NB4 (cell line): ENCODE measurements at places on chromosomes 6 and 20.

DNA sequence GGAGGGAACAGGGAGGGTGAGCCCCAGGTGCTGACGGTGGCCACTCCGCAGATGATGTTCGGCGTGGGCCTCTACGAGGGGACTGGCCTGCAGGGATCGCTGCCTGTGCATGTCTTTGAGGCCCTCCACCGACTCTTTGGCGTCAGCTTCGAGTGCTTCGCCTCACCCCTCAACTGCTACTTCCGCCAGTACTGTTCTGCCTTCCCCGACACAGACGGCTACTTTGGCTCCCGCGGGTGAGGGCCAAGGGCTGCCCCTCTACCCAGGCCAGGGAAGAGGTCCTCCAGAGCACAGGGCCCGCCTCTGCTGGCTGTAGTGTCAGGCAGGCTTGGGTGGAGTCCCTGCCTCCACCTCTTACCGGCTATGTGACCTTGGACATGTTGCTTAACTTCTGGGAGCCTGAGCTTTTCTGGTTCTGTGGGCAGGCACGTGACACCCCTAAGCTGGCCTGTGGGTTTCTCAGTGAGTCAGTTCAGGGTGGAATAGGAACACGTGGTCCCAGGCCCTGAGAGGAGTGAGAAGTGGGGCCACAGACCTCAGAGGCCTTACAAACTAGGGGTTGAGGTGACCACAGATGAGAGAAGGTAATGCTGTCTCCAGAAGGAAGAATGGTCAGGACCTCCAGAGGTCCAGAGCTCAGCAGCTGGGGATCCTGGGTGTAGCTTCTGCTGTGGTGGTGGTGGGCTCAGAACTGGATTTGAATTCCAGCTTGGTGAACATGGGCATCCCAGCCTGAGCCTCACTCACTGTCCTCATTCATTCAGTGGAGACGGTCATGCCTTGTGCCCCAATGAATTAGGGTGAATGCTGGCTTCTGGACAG lies 11.9 kb downstream of the PCIF1 start:
- peak; percentile 96 for DNase-seq

- DNase-seq: no peak
Measured at GRCh38 chr6:124872361-124873065, 89.7 kb upstream of the RNF217 start.

- no peak for DNase-seq
Measured at GRCh38 chr6:119339941-119340456, 9.6 kb downstream of the MAN1A1 start.

- peak; percentile 24 for DNase-seq
Measured at GRCh38 chr6:151958332-151958731, 150.8 kb downstream of the ESR1 start.

GRCh38 chr20:60116128-60116909 lies 158.1 kb downstream of the CDH26 start:
- DNase-seq: peak; percentile 63

- DNase-seq: peak; percentile 95
Measured at GRCh38 chr6:5030596-5031136, 26.8 kb upstream of the RPP40 start.

- peak; percentile 72 for DNase-seq
Measured at GRCh38 chr20:35145141-35145564, 2.0 kb downstream of the EDEM2 start.

DNA sequence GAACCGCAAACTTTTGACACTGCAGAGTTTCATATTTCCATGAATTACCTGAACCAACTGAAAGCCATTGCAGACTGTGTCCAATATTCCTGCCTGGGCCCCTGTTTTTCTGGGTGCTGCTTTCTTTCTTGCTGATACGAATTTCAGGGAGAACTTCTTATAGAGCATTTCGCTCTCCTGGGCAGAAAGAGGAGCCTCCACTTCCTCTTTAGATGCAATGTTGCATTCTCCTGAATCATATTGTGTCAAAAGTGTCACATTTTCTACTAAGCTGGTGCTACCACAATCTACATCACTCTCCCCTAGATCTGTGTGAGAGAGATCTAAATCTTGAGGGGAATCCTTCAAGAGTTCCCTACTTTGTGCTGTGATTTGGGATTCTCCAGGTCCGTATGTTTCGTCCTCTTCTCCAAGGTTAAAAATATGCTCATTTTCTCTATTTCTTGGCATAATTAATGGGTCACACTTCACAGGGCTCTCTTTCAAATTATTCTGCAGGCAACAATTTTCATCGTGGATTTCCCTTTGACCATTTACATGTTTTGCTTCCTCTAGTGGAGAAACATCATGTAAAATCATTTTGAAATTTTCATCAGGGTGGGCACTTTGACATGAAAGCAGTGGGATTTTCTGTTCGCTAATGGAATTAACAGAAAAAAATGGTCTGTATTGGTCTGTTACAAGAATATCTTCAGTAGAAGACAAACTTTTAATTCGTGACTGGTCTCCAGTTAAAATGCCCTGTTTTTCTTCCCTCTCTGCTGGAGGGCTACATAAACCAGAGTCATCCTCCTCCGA lies 102.3 kb downstream of the DST start:
- peak; percentile 66 for DNase-seq

DNA sequence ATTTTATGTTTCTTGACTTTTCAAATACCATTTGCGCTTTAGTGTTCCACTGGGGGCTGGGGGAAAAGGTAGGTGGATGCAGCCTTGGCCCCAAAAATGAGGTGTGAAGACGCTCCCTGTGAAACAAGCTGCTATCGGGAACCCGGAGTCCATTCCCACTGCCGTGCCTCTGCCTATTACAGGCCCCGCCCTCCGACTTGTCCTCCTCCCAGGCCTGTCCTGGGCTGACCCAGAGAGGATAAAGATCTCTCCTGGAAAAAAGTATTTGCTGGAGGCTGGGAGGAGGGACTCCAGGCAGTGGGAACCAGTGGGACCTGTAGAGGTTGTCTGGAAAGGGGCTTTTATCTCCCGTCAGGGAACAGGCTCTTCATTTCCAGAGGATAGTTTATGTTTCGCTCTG lies 215.0 kb downstream of the SLC24A3 start:
- DNase-seq: no peak

- DNase-seq: no peak
Measured at GRCh38 chr20:52236292-52236691, 44.7 kb upstream of the ZFP64 start.

GRCh38 chr6:44035621-44036020 lies 91.6 kb downstream of the MRPL14 start:
- peak; percentile 69 for DNase-seq

GRCh38 chr6:134119486-134119885 lies 67.1 kb upstream of the SLC2A12 start:
- DNase-seq: no peak

- DNase-seq: no peak
Measured at GRCh38 chr20:33838035-33838864, 27.1 kb downstream of the CHMP4B start.

GRCh38 chr6:128719786-128720185 lies 163.2 kb upstream of the LAMA2 start:
- DNase-seq: no peak

DNA sequence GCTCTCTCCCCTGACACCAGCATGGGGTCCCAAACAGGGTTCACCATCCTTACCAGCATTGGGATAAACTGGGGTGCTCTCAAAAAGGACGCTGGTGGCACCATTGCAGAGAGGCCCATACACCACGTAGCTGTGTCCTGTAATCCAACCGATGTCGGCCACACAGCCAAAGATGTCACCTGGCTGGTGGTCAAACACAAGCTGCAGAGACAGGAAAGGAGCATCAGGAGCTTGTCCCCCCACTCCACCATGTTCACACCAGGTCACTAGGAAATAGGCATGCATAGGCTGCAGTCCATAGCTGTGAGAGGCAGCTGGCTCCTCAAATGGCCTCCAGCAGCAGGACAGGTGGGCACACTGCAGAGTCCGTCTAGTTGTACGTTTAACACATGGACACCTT lies 28.8 kb upstream of the APMAP start:
- DNase-seq: no peak

GRCh38 chr6:136439514-136440190 lies 110.6 kb downstream of the MAP7 start:
- no peak for DNase-seq

DNA sequence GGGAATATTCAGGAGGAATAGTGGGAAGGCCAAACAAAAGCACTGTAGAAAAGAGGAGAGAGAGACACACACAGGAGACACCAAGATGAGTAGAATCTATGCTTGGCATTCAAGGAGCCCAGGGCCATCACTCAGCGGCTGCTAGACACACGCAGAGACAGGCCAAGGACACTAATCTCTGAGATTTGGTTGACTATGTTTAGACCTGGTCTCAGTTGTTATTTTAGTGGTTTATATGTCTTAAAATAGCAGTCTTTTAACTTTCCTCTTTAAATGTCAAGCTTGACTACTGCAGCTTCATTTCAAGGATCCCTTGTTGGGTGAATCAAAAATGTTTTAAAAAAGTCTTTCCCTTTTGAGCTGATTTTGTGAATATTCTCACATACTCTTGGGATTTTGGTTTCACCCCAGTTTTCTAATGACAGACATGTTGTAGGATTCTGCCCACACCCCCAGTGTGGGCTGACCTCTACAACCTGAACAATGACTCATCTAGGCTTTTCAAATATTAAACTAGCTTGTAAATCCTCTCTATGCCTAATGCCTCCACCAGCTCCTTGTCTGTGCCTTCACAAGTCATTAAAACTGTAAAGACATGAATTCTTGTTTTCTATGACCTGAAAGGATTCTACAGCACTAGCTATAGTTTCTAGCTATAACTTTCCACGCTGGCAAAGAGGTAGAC lies 142.7 kb upstream of the EXOC2 start:
- no peak for DNase-seq

GRCh38 chr20:21808863-21809664 lies 103.6 kb downstream of the PAX1 start:
- DNase-seq: peak; percentile 57

GRCh38 chr6:158645064-158646022 lies 800 bp upstream of the DYNLT1 start:
- DNase-seq: no peak
